ENCODE measurements at places on chromosomes 1 and 21.

- no peak for DNase-seq
Observed at GRCh38 chr1:51912881-51913280, 34.4 kb upstream of the NRDC start.

DNA sequence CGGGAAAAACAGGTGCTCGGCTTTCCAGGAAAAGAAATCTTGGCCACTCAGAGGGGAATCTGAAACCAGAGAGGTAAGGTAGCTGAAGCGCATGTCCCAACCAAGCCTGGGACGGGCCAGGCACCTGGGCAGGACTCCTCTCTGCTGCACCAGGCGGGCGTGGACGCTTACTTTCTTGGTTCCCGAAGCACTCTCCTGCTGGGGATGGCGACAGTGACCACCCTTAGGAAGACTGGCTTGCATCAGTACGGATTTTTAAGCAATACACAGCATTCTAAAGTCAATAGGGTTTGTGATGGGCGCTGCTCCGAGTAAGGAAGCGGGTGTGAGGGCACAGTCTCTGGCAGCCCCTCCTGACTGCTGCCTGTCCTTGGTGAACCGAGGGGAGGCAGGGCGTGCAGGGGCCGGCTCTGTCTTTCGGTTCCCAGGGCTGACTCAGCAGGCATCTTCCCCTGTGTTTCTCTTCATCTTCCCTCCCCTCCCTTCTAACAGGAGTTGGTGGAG, 74.9 kb upstream of the ANGPTL1 start:
- DNase-seq: no peak

- no peak for DNase-seq
Observed at GRCh38 chr1:162213281-162213912, 143.9 kb downstream of the NOS1AP start.

GRCh38 chr1:208820580-208821212, 576.5 kb upstream of the PLXNA2 start:
- no peak for DNase-seq

GRCh38 chr1:227320476-227320875, 2.2 kb upstream of the CDC42BPA start:
- DNase-seq: no peak

DNA sequence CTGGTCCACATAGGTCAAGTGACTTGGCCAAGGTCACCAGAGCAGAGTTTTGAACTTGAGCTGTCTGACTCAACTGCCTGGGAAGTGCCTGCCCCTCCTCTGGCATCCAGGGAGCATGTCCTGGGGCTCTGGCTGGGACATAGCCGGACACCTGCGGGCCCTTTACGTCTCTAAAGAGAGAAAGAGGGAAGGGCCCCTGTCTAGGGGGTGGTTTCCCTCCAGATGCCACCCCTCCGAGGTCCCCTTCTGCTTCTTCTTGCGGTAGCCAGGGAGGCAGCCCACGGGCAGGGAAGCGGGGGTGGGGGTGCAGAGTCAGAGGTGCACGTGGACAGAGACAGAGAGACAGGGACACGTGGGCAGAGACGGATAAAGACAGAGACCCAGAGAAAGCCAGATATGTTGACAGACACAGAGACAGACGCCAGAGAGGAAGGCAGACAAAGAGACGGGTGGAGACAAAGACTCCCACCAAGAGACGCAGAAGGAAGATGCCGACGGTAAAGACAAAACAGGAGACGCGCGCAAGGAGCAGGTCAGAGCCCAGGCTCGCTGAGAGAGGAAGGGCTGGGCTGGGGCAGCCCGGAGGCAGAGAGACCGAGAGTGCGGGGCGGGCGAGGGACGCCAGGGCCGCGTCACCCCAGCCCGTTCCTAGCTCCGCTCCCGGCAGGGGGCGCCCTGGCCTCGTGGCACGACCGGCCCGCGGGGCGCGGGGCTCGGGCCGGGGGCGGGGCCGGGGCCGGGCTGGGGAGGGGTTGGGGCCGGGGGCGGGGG, 458 bp upstream of the ALPL start:
- no peak for DNase-seq

- DNase-seq: peak; percentile 6
Observed at GRCh38 chr1:30106125-30106524, 617.3 kb downstream of the MATN1 start.

DNA sequence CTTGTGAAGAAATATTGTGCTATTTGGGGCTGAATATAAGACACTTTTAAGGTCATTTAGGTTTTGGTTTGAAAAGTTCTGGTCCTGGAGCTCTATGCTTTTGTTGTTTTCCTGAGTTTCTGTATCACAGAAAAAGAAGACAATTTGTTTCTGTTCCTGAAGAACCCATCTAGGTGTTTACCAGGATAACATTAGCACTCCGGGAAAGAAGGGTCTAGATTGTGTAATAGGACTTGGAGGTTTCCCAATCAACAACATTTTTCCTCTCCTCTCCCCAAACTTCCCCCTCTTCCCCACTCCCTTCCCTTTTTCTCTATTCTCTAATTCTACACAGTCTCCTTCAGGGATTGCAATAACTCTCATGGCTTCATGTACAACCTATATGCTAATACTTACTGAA, 78.7 kb downstream of the PTPRC start:
- DNase-seq: no peak

DNA sequence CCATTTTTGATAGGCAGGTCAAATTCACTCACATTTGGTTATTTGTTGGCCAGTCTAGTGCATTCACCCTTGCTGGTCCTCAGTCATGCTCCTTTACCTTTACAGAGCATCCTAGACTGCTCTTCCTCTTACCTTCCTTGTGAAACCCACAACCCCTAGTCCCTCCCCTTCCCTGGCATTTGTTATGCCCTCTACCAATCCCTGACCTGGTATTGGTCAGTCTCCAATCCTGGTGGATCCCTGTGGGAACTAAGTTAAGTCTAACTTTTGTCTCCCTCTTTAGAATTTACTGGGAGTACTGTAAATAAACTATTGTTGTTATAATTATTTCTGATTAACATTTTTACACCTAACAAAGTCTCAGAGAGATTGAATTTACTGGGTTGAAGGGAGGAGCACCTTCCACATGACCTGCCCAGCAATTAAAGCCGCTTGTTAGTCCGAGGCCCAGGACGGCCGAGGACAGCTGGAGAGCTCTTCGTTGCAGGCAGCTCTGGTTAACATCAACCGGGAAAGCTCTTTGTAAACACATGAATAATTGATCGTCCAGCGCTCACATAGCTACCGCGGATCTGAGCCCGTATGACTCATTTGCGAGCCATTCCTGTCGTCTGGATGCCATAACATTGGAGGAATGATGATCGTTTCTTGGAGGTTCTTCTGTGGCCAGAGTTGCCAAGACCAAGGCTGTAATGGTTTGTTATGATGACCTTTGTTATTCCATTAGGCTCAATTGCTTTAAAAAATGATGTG, 31.9 kb downstream of the MTARC1 start:
- peak; percentile 70 for DNase-seq

DNA sequence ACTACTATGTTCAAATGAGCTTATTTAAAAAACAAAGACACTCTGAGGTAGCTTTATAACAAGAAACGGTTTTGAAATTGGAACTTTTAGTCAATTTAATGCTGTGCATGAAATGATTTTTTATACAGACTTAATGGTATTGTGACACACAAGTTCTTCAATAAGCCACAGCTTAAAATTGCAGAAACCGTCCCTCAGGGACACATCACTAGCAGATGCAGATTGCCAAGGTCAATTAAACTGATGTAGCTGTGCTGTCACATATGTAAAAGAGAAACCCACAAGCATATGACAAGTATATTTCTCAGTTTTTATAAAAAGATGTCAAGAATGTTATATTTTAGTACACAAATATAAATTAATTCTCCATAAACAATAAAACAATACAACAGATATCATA, 366.9 kb downstream of the DPYD start:
- no peak for DNase-seq

DNA sequence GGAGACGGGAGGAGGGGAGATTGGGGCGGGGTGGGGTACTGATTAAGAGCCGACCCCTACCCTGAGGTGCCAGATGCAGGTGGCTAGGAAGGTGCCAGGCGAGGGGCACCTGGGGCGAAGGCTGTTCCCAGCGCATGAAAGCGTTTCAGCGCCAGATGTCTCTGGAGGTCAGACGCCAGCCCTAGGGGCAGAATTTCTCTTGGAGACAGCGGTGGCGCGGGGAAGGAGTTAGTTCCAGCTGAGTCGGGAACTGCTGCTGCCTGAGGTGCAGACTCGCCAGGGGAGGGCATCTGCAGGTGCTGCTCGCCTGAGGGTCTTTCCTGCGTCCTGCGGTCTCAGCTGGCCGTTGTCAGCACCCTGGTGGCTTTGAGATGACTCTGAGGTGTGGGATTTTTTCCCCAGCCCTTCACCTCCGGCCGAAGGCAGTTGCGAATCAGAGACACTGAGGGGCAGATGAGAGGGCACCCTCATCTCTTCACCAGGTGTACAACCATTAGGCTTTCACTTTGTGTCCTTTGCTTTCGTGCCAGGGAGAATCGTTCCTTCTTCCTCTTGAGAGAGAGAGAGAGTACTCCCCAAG, 539 bp downstream of the CGN start:
- DNase-seq: no peak

DNA sequence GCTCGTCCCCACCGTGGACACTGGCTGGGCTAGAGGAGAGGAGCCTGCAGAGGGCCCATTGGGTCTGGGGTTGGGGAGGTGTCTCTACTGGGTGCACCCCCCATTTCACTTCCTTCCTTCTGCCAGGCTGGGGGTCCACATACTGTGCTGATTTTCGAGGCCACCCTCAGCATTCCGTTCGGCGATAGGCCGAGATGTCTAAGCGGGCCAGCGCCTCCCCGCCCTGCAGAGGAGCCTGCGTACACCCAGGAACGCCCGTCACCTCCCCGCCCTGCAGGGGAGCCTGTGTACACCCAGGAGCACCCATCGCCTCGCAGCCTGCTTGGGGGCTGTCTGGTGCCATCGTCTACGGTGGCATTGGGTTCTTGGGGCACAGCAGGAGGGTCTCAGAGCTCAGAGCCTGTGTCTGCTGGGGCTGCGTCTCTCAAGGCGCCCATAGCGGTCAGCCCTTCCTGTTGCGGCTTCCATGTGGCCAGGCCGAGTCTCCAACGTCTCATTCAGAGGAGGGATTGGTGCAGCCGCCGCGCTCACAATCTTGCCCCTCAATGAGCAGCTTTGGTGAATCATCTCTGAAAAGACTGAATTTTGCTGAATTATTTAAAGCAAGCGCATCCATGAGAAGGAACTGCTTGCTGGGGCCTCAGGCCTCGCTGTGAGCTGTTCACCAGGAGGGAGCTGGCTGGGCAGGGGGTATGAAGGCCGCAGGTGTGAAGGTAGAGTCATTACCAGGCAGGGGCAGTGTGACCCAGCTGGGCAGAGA, 30.7 kb upstream of the AGPAT3 start:
- no peak for DNase-seq

DNA sequence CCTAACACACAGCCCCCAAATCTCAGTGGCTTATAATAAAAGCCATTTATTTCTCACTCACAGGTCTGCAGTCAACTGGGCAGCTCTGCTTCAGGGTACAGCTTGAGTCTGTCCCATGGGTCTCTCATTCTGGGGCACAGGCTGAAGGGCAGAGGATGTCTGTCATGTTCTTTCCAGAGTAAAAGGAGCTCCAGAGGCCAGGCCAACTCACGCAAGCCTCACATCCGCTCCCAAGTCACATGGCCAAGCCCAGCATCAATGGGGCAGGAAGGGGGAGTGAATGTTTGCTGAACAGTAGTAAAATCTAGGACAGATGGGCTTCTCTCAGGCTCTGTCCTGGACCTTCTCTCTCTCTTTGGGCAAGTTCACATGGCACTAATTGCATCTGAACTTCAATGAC, 7.1 kb upstream of the SSBP3 start:
- no peak for DNase-seq

DNA sequence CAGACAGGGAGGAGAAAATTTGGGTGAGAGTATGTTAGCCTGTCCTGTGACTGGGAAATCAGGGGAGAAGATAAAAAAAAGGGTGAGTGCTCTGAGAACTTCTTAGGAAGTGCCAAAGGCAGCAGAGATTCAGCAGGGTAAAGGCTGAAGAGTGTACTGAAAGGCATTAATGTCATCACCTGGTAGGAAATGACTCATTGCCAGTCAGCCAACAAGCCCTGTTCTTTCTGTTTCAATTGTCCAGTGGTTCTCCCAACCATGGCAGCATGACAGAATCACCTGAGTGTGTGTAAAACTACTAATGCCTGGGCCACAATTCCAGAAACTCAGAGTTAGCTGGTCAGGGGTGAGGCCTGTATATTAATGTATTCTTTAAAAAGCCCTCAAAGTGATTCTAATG, 83.5 kb downstream of the INTS7 start:
- no peak for DNase-seq

GRCh38 chr1:218274511-218274910, 10.6 kb upstream of the RRP15 start:
- no peak for DNase-seq

- DNase-seq: no peak
Observed at GRCh38 chr1:110487726-110488125, 31.2 kb downstream of the KCNA10 start.

DNA sequence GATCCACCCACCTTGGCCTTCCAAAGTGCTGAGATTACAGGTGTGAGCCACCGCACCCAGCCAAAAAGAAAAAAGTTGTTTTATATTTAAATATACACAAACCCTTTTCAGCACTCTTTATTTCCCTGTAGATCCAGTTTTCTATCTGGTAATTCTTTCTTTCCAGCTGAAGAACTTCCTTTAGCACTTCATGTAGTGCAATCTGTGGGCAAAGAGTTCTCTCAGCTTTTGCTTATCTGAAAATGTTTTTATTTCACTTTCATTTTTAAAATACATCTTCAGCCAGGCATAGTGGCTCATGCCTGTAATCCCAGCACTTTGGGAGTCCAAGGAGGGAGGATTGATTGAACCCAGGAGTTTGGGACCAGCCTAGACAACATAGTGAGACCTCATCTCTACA, 28.5 kb upstream of the HYI start:
- DNase-seq: no peak

DNA sequence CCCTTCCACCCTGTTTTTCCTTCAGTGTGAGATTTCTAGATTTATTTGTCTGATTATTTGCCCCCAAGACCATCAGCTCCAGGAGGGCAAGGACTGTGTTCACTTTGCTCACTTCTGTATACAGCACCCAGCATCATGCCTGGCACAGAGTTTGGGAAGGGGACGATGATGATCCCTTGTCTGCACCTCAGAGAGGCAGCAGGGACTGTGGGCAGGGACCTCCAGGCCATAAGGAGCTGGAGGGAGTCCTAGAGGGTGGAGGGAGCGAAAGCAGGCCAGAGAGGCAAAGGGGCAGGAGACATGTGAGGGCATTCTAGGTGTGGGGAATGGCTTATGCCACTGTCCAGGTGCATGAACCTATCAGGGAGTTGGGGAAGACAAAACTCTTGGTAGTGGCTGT, 32.8 kb downstream of the H3-3A start:
- DNase-seq: no peak

DNA sequence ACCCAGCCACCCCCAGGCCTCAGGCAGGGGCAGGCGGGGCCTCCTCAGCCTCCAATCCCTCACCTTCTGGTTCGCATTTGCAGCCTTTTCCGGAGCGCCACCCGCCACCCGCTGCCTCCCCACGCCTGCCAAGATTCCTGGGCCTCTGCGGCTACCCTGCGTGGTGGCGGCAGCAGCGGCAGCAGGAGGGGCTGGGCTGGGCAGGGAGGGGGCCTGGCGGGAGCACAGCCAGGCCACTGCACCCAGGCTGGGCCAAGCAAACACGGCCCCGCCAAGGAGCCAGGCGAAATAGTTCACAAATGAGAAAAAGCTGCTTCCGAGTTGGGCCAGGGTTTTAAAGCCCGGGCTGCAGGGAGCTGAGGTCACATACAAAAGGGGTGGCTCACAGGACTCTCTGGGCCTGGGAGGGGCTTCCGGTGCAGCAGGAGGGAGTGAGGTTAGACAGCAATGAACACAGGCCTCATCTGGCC, 9.8 kb downstream of the COL8A2 start:
- DNase-seq: peak; percentile 51
